ENCODE measurements at places on chromosomes 2 and 18. TPM values are rescaled to one million over a fixed set of nuclear protein-coding genes. Genes with fewer than 3 reads are reported as not detected.

GPR155 gene
- 15.3 TPM for total RNA-seq

UGT1A1 gene
- not detected for total RNA-seq

DNA sequence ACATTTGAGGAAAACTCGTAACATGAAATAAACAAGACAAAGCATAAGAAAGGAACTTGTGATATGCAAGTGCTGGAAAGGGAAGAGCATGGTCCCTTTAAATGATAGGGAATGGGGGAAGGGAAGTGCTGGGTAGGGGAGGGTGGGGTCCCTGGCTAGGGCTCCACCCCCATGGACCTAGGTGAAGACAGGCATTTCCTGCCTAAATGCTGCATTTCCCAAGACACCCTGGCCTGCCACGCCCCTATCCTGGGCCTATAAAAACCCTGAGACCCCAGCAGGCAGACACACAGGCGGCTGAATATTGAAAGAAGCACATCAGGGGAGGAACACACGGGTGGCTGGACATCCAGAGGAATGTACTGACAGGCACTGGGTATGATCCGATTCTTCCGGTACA lies 499.9 kb downstream of the ZEB2 start:
- H3K27me3 ChIP-seq = no peaks in the 10 kb centered on the region
- H3K36me3 ChIP-seq = peaks cover 4% of the 10 kb centered on the region
- H3K4me1 ChIP-seq = peaks cover 2% of the 10 kb centered on the region
- no peak overlapping the region for H3K27ac ChIP-seq
- no peak for DNase-seq

DNA sequence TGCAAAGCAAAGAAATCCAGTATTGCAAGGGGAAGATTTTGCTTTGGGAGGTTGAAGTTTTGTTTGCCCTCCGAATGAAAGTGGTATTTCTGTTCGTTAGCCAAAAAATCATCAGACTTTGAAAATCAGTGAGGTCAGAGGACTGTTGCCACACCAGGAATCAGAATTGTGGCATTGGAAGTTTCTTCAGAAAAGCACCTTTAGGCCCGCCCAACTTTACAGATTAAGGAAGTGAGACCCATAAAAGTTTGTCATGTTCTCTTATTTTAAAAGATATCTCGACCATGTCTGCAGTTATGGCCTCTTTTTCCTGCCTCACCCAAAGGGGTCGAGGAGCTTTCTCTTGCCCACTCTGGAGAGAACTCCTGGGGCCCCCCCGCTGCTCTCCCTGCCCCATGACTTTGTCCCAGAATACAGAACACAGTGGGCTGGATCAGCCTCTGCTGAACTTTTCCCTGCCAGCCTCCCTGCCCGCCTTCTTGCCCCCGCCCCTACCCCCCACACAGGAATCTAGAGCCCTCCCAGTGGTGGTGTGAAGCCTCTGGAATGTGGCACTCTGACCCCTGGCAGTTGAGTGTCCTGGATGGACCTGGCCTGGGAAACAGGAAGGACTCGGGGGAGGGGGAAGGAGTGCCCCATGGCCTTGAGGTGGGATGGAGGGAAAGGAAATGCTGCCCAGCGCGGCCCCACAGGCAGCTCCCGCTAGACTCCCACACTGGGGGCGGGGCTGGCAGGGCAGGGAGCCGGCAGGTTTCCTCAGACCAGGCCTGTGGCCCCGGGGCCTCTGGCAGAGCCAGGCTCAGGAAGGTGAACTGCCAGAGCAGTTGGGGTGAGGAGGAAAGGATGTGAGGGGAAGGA lies 25.3 kb downstream of the CRIM1 start:
- no peak overlapping the region for H3K27ac ChIP-seq
- DNase-seq = no peak
- H3K36me3 ChIP-seq = peaks cover 2% of the 10 kb centered on the region

GRCh38 chr2:151670846-151671597 lies 63.3 kb downstream of the NEB start:
- no peaks in the 10 kb centered on the region for H3K36me3 ChIP-seq
- H3K4me1 ChIP-seq = peaks cover 10% of the 10 kb centered on the region
- H3K4me3 ChIP-seq = no peak overlapping the region
- no peak for DNase-seq

DNA sequence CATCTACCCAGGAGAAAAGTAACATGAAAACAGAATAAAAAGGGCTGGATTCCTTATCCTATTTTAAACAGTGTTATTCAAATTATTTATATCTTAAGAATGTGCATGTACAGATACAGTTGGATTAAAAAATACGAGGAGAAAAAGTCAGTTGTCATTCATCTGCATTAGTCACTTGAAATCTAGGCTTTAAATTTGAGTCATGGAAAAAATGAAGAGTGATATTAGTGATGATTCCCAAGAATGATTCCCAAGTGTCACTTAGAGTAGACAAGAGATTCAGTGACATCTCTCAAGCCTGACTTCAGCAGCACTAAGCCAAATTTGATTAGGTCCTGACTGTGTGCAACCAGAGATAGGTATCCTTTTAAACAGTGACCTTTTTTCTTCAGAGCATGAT lies 394.2 kb downstream of the IRS1 start:
- no peak overlapping the region for H3K27ac ChIP-seq
- H3K4me3 ChIP-seq = no peak overlapping the region
- no peaks in the 10 kb centered on the region for H3K4me1 ChIP-seq

- no peak overlapping the region for H3K27ac ChIP-seq
- H3K4me3 ChIP-seq = no peak overlapping the region
- peaks cover 11% of the 10 kb centered on the region for H3K4me1 ChIP-seq
- DNase-seq = no peak
Measured at GRCh38 chr2:86223927-86224560, 24.8 kb downstream of the MRPL35 start.

DNA sequence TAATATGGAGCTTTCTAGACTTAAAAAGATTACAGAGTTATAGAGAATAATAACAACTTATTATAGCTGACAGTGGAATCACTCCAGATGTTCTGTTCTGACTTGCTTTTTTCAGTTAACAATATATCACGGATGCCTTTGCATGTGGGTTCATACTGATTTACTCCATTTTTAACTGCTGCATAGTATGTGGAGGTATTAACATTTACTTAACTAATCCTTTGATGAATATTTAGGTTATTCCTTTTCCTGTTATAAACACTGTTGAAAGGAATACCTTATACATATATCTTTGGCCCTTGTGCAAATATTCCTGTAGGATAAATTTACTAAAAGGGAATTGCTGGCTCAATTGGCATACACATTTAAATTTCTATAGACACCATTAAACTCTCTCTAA lies 33.1 kb upstream of the ZFP36L2 start:
- H3K4me3 ChIP-seq = no peak overlapping the region
- peaks cover 5% of the 10 kb centered on the region for H3K36me3 ChIP-seq
- no peak overlapping the region for H3K27ac ChIP-seq
- H3K4me1 ChIP-seq = no peaks in the 10 kb centered on the region
